ENCODE measurements at places on chromosomes 1 and 21.

- no peak for DNase-seq
Measured at GRCh38 chr1:148158341-148159003, 6.4 kb upstream of the NBPF11 start.

GRCh38 chr1:163275222-163275621 lies 46.5 kb upstream of the NUF2 start:
- DNase-seq, result no peak

DNA sequence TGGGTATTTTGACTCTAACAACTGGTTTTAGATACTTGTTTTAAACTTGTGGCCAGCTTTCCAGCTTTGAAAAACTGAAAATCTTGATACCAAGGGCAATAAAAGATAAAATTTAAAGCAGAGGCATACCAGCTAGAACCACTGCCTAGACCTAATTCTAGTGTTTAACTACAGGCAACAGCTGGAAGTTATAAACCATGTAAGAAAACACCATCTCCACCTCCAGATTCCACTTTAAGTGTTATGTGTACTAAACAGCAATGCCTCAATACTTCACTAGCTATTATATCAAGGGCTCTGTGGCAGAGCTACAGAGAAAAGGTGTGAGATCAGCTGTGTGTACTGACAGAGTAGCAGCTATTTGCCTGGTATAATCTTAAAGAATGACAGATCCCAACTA lies 69.5 kb downstream of the LPAR3 start:
- no peak for DNase-seq

DNA sequence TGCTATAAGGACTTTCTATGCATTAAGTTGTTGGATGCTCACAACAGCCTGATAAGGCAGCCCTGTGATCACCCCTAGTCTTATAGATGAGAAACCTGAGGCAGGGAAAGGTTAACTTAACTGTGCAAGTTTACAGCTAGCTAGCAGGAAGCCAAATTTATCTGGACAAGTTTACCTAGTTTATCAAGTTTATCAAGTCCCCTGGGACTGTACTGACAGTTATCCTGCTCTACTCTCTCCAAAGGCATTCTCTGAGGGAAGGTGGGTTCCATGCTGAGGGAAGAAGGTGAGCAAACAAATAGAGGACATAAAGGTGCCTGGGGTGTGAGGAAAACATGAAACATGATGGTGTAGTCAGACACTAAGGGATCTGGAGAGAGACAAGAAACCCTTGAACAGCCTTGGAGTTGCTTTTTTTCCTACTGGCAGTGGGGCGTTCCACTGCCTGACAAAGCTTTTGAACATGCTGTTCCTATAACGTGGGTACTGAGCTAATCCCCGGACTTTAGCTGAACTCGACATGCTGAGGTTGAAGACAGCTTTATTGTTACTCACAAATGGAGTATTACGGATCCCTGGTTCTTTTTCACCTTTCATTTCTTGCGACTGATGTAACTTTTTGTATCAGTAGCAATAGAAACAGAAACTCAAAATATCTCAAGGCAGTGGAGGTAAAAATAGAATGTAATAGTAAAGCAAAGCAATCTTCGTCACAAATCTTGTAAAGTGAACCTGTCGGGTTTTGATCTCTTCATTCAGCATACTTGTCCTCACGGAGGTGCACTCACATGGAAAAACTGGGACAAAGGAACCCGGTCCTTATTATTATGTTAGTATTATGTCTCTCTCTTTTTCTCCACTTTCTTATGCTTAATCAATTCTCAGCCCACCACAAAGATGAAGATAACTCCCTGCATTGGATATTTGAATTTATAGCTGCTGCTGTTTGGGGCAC lies 42.4 kb upstream of the ESRRG start:
- DNase-seq, result no peak

GRCh38 chr1:24709791-24710441 lies 35.3 kb upstream of the CLIC4 start:
- no peak for DNase-seq

DNA sequence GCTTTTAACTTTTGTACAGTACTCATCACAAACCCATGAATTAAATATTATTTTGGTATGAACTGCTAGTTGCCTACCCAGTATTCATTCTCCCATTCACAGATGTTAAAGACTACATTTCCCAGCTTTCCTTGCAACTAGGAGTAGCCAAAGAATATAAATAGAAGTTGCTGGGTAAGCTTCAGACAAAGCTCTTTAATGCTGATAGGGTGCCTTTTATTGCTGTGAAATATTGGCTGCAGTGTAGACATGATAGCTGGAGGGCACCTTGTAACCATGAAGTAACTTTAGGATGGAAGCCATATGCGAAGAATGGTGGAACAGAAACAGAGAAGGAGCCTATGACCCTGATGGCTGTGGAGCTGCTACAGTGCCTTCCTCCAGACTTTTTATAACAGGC lies 16.7 kb downstream of the JUN start:
- DNase-seq, result no peak

DNA sequence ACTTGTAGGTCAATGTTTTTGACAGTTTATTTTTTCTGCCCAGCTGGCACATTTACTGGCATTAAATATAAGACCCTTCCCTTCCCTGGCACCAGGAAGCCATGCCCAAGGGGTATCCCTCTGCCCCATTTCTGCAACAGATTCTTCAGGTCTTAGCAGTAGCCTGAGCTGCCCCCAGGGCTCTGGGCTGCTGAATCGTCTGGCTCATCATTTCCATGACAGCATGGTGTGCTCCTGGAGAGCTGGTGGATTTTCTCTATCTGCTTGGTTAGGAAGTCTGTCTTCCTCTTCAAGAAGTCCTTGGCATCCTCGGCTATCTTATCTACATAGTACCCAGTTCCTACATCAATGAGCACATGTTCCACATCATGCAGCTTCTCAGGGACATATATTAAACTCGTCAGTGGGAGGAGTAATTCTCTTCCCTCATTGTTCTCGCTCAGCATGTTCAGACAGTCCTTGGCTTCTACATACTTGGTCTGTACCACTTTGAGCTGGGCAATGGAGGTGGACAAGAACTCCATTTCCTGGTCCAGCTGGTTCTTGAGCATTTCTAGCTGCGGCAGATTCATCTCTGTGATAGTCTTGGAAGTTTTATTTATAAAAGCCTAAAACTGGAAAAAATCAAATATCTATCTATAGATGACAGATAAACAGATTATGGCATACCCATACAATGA lies 23.5 kb downstream of the MIA3 start:
- peak; percentile 61 for DNase-seq
